Activated naive CD8-positive, alpha-beta T cell treated with anti-CD3 and anti-CD28 coated beads for 36 hours (primary cell): ENCODE measurements at places on chromosomes 6 and 20.

GRCh38 chr20:2656471-2657117 lies 4.2 kb downstream of the NOP56 start:
- DNase-seq: no peak

DNA sequence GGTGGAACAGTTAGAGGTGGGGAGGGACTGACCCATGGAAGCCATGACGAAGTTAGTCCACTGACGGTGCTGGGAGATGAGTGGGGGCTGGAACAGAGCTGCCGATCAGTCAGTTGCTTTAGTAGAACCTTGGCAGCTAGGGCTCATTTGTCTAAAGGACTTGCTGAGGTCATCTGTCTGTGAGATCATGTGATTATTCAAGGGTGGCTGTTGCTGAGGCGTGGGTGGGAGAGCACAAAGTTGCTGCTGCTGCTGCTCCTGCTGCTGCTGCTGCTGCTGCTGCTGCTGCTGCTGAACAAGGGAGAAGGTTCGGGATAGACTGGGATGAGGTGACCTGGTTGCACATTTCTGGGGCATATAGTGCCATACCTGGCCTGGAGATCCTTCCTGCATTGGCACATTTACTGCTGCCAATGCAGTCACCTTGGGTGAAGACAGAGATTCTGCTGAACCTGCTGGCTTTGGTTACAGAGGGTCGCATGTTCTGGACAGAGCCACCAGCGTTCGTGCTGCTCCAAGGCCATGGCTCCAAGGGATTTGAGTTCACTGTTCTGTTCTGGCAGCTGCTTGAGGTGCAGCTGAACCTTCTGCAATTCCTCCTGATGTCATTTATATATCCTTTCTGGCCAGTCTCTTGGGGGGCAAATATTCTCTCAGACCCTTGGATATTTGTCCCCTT lies 840.5 kb downstream of the HACE1 start:
- DNase-seq: no peak

- DNase-seq: no peak
These were observed 84.2 kb upstream of the ZNFX1 start for GRCh38 chr20:49361862-49362660.

DNA sequence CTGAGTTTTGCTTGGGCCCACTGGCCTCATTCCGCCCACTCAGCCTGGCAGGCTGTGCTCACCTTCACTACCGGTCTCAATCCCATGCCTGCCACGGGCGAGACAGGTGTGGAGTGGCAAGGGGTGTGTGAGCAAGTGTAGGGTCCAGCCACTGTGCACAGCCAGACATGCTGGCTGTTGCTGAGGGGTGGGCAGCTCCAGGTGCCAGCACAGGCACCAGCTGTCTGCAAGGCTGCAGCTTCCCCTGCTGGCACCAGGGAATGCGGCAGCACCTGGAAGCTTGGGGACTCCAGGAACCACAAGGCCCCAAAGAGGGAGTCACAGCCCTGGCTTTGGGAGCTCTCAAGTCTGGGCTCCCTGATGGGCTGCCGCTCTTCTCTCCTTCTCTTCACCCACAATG lies 372.7 kb downstream of the CBLN4 start:
- no peak for DNase-seq

DNA sequence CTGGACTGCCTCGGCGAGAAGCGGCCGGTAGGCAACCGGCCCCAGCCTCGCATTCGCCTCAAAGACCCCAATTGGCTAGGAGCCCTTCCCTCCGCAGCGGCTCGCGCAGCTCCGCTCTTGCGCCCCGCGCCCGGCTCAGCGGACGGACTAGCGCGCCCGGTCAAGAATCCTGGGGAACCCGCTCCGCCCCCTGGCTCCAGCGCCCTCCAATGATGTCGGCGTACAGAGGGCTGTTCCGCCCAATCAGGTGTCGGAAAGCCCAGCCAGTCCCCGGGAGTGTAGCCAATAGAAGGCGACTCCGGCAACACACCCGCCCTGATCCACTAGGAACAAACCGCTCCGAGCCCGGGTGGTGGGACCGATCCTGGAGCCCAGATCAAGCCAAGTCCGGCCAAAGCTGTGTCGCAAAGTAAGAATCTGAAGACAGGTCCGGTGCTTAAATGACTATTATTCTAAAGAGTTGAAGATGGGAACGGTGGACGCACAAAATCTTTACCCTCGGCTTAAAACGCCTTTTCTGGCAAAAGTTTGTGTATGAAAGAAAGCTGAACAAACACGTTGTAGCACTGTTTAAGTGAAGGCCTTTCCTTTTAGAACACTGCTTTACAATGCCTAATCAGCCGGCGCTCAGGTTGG lies 132.2 kb downstream of the OGFRL1 start:
- peak; percentile 40 for DNase-seq

DNA sequence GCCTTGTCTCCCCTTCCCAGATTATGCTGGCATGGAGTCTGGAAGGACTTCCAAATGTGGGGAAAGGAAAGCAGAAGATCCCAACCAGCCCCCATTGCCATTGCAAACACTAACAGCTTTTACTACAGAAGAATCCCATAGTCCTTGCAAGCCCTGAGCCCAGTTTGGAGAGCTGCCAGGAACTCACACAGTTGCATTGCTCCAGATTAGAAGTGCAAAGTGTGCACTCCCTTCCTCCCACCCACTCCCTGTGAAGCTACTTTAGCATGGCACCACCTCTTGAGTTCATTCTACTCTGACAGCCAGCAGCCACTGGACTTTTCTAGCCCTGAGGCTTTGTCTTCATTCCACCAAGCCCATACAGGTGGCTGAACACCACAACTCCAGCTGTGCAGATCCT lies 67.6 kb downstream of the SLC22A2 start:
- DNase-seq: no peak

GRCh38 chr6:166751051-166751595 lies 124.1 kb upstream of the RPS6KA2 start:
- DNase-seq: peak; percentile 7

- no peak for DNase-seq
These were observed 16.9 kb downstream of the LRRC1 start for GRCh38 chr6:53811746-53812145.

DNA sequence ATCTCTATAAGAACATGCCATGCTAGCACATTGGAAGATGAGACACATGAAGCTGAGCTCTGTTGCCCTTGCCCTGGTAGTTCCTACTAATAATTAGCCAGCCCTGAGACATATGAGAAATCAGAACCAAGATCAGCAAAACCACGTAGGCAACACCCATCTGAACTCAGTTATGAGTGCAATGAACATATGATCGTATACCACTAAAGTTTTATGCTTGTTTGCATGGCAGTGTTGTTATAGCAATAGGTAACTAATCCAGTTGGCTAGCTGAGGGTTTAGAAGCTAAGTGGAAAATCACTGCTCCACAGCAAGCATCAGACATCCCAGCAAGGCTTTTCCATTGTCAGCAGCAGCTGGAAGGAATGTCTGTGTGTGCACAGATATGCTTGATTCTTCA lies 180.7 kb downstream of the BTBD3 start:
- no peak for DNase-seq

DNA sequence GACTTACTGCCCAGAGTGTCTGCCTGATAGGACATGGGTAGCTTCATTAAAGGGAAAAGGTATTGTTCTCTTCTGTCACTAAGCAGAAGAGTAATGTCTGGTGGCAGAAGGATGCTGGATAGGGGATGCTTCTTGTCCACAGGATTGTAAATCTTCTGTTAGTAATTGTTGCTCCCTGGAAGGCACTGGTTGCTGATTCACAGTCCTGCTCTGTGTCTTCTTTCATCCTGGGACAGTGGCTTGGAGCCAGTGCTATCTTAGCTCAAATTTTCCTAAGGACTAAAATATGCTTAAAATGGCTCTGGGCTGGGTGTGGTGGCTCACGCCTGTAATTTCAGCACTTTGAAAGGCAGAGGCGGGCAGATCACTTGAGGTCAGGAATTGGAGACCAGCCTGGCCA lies 48.0 kb downstream of the SYTL3 start:
- no peak for DNase-seq
